Panc1 (cell line): ENCODE measurements at places on chromosomes 3 and 15. TPM values are rescaled to one million over a fixed set of nuclear protein-coding genes. Genes with fewer than 3 reads are reported as not detected.
A peak's percentile ranks its signal among the peaks of the same experiment; 100 is the strongest.

HES1 gene
- 28.5 TPM for total RNA-seq

ACTR8 gene
- total RNA-seq = 26.2 TPM

FYCO1 gene
- total RNA-seq = 8.7 TPM

EPHB3 gene
- total RNA-seq = 6.0 TPM

UROC1 gene
- total RNA-seq = not detected

FGF12 gene
- 0.51 TPM for total RNA-seq

GRAMD2A gene
- total RNA-seq = 1.3 TPM

KBTBD12 gene
- total RNA-seq = 0.28 TPM

CD96 gene
- total RNA-seq = not detected

MST1R gene
- total RNA-seq = 27.5 TPM

SLC38A3 gene
- 6.0 TPM for total RNA-seq

- DNase-seq = no peak
Observed at GRCh38 chr3:23162934-23163333, 40.2 kb upstream of the UBE2E2 start.

- DNase-seq = peak; percentile 63
Observed at GRCh38 chr3:9396301-9396631, 1.1 kb upstream of the SETD5 start.

GRCh38 chr3:137131081-137131480, 173.3 kb downstream of the IL20RB start:
- no peak for DNase-seq

GRCh38 chr3:119834754-119835370, 53.0 kb downstream of the NR1I2 start:
- no peak for DNase-seq

- DNase-seq = no peak
Observed at GRCh38 chr15:93048759-93049161, 40.3 kb downstream of the RGMA start.

DNA sequence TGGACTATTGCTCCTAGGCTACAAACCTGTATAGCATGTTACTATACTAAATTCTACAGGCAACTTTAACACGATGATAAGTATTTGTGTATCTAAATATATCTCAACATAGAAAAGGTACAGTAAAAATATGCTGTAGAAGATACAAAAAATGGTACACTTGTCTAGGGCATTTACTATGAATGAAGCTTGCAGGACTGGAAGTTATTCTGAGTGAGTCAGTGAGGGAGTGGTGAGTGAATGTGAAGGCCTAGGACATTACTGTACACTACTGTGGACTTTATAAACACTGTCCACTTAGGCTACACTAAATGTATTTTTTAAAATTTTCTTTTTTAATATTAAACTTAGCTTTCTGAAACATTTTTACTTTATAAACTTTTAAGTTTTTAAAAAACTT, 140.5 kb upstream of the SGO1 start:
- DNase-seq = no peak

GRCh38 chr15:95295896-95296625, 1034.4 kb upstream of the NR2F2 start:
- DNase-seq = no peak

DNA sequence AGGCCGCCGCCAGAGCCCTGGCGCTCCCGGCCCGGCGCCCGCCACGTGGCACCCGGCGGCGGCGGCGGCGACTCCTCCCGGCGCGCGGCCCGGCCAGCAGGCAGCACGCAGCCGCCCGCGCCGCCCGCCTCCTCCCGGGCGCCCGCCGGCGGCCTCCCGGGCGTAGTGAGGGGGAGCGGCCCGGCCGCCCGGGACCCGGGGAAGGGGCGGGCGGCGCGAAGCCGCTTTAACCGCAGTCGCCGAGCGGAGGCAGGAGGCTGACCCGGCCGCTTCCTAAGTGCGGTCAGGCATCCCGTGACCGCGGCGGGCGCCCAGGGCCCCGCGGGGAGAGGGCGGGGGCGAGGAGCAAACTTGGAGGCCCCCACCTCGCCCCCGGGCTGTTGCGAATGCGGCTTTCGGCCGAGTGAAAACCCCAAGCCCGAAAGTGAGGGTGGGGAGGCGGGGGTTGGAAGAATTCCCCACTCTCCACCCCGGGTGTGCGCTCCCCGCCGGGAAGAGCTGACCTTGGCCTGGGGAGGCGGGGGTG, 1.7 kb upstream of the HES1 start:
- no peak for DNase-seq

GRCh38 chr3:119759962-119760361, 21.9 kb upstream of the NR1I2 start:
- no peak for DNase-seq

DNA sequence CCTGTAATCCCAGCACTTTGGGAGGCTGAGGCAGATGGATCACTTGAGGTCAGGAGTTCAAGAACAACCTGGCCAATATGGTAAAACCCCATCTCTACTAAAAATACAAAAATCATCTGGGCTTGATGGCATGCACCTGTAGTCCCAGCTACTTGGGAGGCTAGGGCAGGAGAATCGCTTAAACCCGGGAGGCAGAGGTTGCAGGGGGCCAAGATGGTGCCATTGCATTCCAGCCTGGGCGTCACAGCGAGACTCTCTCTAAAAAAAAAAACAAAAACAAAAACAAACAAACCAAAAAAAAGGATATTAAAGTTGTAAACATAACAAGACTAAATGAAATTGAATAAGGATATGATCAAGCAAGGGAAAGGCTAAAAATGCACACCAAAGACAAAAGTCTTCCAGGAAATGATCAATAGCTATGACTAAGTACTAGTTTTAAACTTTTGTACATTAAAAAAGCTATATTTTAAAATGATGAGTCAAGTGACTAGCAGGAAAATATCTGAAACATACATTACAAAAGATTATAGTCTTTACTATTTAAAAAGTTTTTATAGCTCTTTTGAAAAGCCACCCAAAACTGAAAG, 28.6 kb downstream of the KLHL6 start:
- no peak for DNase-seq

DNA sequence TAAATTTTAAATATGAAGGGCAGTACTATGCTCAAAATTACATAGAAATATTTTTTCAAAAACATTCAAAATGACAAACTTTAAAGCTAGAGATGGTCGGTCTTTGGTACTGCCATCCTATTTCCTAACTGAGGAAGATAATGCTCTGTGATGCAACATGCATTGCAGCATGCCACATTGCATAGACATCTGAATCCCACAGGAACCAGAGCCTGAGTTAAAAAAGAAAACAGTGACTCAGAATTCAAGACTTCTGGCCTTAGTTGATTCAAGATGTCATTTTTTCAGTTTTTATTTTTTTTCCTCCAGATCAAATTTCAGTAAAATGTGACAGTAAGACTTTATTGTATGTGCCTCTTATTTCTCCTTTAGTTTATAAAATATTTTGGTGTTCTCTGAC, 33.1 kb downstream of the TP63 start:
- DNase-seq = peak; percentile 33

DNA sequence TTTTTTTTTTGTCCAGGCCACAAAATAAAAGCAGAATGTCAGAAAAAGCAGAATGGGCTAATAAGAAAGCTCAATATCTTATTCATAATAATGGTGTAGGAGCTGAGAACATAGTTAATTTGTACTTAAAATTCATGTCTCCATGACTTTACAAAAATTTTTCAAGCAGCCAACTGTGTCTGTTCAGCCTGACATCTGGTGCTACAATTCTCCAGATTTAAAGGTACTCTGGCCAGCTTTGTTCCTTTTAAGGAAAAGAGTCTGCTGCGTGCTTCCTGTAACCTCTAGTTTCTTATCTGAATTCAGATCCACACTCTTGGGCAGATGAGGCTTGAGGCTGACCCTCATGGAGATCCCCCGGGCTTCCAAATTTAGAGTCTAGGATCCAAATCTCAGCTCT, 8.7 kb upstream of the RFX7 start:
- no peak for DNase-seq

DNA sequence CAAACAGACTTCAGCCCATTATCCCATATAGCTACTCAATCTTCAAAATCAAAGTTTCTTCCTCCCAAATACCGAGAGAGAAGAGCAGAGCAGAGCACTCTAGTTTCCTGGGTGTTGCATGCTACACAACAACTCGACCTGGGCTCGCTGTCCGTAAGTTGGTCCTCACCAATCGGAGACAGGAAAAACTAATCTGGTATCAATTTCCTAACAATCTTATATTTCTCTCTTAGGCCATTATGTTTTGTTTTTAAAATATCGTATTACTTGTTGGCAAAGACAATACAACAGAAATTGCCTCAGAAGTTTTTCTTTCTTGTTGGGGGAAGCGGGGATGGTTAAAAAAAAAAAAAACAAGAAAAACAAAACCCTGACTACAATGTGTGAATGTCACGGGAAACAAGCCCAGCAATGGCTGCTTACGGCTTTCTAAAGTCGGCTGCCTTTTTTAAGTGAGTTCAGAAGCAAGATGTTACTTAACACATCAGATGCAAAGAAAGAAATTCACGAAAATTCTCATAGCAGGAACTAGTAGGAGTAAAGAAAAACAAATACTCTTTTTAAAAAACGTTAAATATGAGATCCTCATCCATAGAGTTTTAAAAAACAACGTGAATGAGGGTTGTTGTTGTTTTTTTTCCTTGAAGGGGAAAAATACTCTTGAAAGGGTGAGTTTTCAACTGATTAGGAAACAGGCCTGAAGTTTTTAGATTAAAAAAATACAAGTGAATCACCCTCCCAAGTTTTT, 1.9 kb downstream of the VGLL4 start:
- no peak for DNase-seq

GRCh38 chr3:71601811-71602210, 18.3 kb upstream of the FOXP1 start:
- DNase-seq = no peak

- DNase-seq = no peak
Observed at GRCh38 chr3:55198554-55198953, 270.7 kb upstream of the LRTM1 start.

- DNase-seq = no peak
Observed at GRCh38 chr3:183591881-183592521, 36.5 kb upstream of the KLHL6 start.

DNA sequence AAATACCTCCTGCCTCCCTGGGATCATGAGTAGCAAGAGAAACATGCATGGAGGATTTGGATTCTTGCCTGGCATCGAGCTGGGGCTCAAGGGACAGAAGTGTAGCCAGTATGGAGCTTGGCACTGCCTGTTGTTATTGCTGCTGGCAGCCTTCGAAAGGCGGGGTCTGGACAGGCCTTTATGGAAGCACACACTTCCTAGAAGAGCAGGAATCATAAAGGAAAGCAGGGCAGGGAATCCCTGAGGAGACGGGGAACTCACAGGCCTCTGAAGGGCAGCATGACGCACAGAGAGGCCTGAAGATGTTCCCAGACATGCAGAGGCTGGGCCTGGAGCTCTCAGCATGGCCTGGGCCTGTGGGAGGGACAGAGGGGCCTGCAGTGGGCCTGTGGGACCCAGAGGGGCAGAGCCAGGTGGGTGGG, 18.6 kb upstream of the SLC41A3 start:
- no peak for DNase-seq

DNA sequence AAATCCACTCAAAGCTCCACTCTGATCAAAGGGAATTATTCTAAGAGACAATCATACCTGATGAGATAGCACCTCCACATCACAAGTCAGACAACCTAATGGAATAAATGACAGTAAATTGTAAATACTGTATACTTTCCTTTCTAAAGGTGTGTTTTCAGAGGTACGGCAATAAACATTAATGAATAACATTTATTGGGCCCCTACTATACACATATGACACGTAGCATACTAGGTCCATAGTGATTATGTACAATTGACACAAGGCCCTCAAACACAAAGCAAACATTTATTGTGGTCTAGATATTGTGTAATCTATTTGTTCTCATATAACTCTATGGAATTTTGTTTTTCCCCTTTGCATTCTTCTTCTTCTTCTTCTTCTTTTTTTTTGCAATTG, 429.8 kb downstream of the FOXP1 start:
- no peak for DNase-seq

DNA sequence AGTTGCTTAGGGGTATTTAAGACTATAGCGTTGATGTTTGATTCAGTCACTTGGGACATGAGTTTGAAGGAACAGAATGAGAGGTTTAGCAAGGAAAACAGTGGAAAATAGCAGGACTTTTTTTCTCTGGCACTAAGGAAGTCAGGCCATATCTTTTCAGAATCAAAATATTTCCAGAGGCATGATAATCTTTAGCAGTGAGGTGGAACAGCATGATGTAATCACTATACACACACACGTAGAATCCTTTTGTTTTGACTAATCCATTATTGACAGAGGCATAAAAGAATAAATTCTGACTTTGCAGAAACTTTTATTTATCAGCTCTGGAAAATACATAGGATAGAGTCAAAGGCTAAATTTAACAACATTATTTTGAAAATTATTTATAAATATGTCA, 174.1 kb downstream of the ZPLD1 start:
- no peak for DNase-seq

DNA sequence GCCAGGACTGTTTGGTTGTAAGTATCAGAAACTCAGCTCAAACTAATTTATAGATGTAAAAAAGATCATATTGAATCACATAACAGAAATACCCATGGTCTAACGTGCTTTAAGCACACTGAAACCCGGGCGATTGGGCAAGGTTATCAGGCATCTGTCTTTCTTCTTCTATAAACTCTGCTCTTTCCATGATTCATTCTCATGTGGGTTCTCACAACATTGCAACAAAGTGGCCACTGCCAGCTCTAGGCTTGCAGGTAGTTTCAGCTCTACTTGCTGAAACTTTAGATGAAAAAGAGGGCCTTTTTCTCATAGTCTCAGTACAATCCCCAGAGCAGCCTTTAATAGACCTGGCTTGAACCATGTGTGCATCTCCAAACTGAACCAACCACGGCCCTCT, 456.1 kb downstream of the MFSD1 start:
- DNase-seq = no peak

DNA sequence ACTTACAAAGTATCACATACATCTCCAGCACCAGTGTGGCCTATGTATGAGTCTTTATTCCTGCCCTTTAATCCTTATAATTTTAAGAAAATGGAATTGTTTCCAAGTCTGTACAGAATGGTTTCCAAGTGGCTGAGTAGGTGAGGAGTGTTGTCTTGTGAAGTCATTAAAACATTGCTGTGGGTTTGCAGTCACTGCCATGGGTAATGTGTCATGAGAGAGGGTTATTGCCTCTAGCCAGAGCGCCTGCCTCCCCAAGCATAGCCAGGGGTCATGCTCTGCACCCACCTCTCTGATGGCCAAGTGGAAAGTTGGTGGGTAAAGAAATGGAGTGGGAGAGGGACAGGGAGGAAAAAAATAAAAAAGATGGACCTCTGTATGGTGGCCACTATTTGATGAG, 25.3 kb downstream of the TRAK1 start:
- DNase-seq = no peak

DNA sequence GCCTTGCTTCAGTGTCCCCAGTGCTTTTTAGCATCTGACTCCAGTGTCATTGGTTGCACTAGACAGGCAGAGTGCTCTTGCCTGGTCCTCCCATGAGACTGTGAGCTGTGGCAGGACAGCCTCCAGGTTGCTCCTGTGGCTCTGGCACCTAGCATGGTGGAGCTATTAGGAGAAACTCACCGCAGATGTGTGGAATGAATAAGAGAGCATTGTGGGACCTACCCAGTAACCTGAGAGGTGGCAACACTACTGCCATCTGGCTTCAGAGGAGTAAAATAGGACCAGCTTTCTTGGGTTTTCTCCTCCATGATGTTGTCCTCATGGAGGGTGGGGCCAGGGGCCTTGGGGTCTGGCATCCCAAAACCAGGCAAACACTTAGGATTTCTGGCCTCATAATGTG, 183.6 kb downstream of the EPHB1 start:
- DNase-seq = no peak
